Vagina (tissue), 2 donors: ENCODE measurements at places on chromosomes 13 and 19. TPM values are rescaled to one million over a fixed set of nuclear protein-coding genes. Genes with fewer than 3 reads are reported as not detected.
A peak's percentile ranks its signal among the peaks of the same experiment; 100 is the strongest.

SULT2A1 gene
- 1.7 TPM for total RNA-seq

SHANK1 gene
- total RNA-seq = 0.98 TPM

ENOX1 gene
- total RNA-seq = 2.7 TPM

KANK3 gene
- total RNA-seq = 20.9 TPM

CD79A gene
- not detected for total RNA-seq

ERICH6B gene
- total RNA-seq = not detected

METTL21C gene
- not detected for total RNA-seq

PGLYRP2 gene
- not detected for total RNA-seq

DNA sequence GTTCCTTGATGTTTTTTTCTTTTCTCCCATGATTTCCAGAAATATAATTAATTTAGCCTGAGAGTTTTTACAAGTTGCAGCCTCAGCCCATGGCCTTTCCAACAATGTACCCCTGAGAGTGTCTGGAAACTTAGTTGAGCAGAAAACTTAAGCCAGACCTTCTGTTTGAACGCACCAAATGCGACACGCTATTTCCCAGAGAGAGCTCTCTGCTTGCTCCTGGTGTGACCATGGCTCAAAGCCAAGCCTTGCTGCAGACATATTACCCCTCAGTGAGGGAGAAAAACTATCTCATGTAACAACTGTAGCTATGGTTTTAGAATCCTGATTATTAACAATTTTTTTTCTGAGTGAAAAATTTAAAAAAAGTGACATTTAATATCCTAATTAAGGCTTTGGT is 1204.5 kb upstream of the SLC10A2 start:
- DNase-seq = no peak

- DNase-seq = no peak
Measured at GRCh38 chr13:99290894-99291293, 16.3 kb downstream of the GPR183 start.

GRCh38 chr19:7238051-7238450 is 56.2 kb downstream of the INSR start:
- DNase-seq = no peak

- DNase-seq = no peak
Measured at GRCh38 chr13:79799059-79799867, 318.3 kb downstream of the NDFIP2 start.

DNA sequence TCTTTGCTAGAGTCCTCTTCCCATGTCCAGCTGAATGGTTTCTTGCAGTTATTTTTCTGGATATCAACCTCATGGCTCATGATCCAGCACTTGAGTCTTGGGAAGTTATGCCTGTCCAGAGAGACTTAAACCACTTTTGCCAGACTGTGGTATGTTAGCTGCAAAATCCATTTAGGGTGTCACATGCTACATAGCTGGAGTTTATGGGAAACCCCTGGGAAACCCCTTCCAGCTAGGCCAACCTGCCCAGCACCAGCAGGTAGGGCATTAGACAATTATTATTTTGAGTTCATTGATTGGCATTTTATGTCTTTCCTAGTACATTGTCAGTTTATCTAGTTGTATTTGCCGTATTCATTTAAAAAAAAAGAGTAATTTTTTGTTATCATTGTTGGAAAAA is 797.8 kb downstream of the EFNB2 start:
- no peak for DNase-seq

GRCh38 chr19:18650021-18650390 is 13.2 kb downstream of the KLHL26 start:
- DNase-seq = no peak

DNA sequence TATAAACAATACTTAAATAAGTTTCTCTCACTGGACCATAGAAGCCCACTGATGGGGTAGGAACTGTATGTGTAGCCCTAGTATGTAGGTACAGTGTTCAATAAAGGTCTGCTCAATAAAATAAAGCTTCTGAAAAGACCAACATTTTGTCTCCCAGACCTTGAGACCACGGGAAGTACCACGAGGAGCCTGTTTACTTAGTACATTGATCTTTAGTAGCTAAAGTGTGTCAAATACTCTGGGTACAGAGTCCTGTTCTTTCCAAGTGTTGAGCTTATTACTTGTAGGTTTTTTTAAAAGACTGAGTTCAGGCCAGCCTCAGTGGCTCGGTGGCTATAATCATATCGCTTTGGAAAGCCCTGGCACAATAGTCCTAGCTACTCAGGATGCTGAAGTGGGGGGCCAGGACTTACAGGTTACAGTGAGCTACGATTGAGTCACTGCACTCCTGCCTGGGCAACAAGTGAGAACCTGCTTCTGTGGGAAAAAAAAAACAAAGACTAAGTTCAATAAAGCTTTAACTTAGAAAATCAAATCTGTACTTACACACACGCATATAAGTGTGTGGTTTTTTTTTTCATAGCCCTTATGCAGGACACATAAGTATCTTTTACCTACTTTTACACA is 3.4 kb downstream of the MTRF1 start:
- no peak for DNase-seq

GRCh38 chr19:56217039-56217949 is 15.2 kb downstream of the ZSCAN5C start:
- no peak for DNase-seq

GRCh38 chr13:75818179-75818967 is 182.2 kb downstream of the LMO7 start:
- no peak for DNase-seq

DNA sequence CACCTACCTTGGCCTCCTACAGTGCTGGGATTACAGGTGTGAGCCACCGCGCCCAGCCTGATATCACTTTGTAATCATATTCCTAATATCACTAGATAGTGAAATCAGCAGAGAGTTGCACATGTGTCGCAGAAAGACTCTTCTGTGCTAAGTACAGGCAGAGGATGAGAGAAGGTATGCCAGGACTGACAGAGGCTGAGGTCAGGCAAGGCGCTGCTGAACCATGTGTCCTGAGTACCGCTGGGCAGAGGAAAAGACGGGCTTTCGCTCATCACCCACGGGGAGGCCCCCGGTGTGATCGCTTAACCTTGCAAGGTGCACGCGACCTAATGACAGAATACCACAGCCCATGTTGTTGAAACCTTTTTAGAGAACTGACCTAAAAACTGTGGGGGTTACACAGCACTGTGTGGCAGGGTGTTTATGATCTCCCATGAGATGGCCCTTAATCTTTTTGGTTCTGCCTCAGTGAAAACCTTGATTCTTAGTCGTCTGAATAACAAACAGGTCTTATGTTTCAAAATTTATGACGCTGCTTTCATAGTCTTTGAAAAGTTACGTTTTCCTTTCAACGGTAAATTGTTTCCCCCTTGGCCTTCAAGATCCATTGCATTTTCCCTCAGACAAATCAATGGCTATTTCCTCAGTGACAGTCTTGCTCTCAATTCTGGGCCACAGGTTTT is 12.2 kb downstream of the GJA3 start:
- peak; percentile 42 for DNase-seq

DNA sequence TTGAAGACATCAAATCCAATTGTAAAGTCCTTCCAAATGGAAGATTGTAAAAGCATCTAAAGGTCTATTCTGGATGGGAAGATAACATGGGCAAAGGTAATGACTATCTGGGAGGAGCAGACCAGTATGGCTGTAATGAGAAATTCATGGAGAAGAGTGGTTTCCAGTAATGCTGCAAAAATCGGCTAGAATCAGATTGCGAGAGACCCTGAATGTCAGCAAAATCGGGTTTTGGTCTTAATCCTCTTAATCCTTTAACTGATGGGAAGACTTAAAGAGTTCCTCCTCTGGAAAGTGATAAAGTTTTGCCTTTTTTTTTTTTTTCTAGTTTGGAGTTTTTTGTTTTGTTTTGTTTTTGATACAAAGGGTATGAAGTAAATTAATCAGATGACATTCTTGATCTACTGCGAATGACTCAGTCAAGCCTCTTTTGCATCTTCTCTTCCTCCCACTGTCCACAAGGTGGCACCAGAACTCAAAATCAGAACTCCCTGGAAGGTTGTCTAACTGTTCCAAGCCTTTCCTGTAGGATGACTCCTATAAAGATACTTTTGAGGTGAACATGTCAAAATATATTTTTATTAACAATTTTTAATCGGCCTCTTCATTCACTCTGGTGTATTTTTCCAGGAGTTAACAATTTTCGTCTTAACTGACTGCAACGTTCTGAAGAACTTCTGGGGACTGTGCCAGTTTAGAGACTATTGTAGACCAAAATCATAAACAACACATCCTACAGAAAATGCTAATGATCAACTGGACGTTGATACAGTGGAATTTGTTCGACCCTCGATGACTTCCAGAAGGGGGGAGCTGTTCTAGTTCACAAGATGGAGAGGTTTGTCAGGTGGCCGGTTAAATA is 213.3 kb upstream of the MIR17HG start:
- DNase-seq = no peak

- no peak for DNase-seq
Measured at GRCh38 chr19:45824041-45824471, 8.9 kb upstream of the RSPH6A start.

DNA sequence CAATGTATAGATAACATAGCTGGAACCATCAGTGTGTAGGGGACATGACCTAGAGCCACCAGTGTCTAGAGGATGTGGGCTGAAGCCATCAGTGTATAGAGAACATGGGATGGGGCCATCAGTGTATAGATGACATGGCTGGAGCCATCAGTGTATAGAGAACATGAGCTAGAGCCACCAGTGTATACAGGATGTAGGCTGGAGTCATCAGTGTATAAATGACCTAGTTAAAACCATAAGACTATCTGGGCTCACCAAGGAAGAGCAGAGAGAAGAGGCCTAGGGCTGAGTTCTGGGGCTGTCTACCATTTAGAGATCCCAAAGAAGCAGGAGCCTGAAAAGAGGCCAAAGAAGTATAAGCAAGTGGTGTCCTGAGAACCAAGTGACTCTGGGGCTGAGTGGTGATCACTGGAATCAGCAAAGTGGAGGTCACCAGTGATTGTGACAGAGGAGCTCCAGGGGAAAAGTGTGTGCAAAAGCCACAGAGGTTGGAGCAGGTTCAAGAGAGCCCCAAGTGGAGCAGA is 41.0 kb downstream of the RFX2 start:
- no peak for DNase-seq

DNA sequence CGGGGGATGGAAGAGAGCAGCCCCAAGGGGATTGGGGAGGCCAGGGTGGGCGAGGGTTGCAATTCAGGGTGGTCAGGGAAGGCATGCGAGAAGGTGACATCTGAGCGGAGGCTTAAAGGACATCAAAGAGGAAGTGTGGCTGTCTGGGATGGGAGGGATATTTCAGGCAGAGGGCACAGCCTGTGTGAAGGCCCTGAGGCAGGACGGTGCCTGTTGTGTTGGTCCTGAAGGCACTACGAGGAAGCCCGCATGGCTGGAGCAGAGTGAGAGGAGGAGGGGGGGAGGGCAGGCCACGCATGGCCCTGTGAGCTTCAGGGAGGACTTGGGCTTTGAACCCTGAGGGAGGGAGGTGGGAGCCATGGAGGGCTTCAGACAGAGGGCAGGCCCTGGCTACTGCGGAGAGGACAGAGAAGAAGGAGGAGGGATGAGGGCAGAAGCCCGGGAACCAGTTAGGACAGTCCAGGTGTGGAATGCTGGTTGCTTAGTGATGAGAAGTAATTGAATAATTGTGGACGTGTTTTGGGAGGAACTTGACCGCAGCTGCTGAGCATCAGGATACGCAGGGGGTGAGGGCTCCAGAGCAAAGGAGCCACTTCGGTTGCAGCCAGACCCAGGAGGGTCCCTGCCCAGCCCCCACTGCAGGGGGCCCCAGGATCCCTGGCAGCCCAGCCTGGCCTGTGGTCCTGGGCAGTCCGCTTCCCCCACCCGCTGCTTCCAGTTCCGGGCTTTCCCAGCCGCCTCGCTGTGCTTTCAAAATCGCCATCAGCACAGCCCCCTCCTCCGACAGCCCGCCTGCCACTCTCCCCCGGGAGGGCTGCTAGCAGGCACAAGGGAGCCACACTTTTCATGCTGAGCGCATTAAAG is 6.2 kb downstream of the TLE6 start:
- no peak for DNase-seq

- DNase-seq = no peak
Measured at GRCh38 chr19:39725995-39726394, 11.8 kb downstream of the CLC start.

GRCh38 chr13:62137629-62138405 is 722.2 kb upstream of the PCDH20 start:
- DNase-seq = no peak

DNA sequence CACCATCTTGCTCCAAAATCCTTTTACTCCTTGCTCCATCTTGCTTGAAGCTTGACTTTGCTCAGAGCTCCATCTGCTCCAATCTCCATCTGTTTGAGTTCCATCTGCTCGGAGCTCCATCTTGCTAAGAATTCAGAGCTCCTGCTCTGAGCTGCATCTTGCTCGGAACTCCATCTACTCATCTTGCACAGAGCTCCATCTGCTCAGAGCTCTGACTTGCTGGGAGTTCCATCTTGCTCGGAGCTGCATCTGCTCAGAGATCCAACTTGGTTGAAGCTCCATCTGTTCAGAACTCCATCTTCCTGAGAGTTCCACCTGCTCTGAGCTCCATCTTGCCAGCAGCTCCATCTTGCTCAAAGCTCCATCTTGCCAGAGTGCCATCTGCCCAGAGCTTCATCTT is 80.6 kb upstream of the ZNF98 start:
- DNase-seq = no peak

GRCh38 chr13:72891423-72891822 is 109.5 kb downstream of the PIBF1 start:
- DNase-seq = no peak

- peak; percentile 78 for DNase-seq
Measured at GRCh38 chr13:114226088-114226487, 8.6 kb upstream of the CDC16 start.

DNA sequence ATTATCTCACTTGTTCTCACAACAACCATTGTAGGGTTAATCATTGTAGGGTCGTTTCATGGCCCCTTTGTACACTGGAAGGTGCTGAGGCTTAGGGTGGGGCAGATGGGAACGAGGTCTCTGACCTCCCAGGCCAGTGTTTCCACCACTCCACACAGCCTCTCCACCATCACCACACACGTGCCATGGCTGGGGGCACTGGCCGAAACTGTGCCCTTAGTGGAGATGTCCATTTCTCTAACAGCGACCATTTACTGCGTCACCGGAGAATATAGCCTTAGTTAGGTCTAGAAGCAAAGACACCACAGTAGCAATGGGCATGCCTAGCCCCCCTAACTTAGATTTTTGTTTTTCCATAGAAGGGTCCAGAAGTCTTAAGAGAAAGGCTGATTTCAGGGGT is 36.5 kb downstream of the COL4A1 start:
- peak; percentile 54 for DNase-seq

- DNase-seq = no peak
Measured at GRCh38 chr19:29690842-29691241, 24.2 kb downstream of the C19orf12 start.

DNA sequence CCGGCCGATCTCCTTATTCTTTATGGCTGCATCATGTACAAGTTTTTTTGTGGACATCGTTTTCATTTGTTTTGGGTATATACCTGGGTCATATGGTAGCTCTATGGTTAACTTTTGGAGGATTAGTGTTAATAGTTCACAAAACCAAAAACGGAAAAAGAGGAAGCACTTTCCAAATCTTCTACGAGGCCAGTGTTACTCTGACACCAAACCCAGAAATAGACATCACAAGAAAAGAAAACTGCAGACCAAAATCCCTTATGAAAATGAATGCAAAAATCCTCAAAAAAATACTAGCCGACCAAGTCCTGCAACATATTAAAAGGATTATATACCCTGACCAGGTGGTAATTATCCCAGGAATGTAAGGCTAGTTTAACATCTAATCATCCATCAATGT is 29.8 kb downstream of the ADGRE2 start:
- no peak for DNase-seq
